ENCODE measurements at places on chromosomes 1 and 21. TPM values are rescaled to one million over a fixed set of nuclear protein-coding genes. Genes with fewer than 3 reads are reported as not detected.

S100A9 gene
- polyA plus RNA-seq = 47.3 TPM

HSPG2 gene
- polyA plus RNA-seq = 272 TPM

CCDC18 gene
- 4.9 TPM for polyA plus RNA-seq

KLHDC7A gene
- polyA plus RNA-seq = 0.25 TPM

FBXO44 gene
- polyA plus RNA-seq = 8.3 TPM

IRF6 gene
- 1.1 TPM for polyA plus RNA-seq

PALMD gene
- 92.3 TPM for polyA plus RNA-seq

LMX1A gene
- polyA plus RNA-seq = 1.6 TPM

BRINP3 gene
- polyA plus RNA-seq = 11.1 TPM

CYP4A11 gene
- polyA plus RNA-seq = 0.61 TPM

SCNM1 gene
- 33.1 TPM for polyA plus RNA-seq

ADGRL4 gene
- 14.1 TPM for polyA plus RNA-seq

OR2AK2 gene
- polyA plus RNA-seq = not detected

GMEB1 gene
- polyA plus RNA-seq = 9.9 TPM

TSPAN1 gene
- 0.56 TPM for polyA plus RNA-seq

LHX8 gene
- 0.08 TPM for polyA plus RNA-seq

FCGR3A gene
- polyA plus RNA-seq = 1.4 TPM

SPRR5 gene
- polyA plus RNA-seq = not detected

VHLL gene
- not detected for polyA plus RNA-seq

CELA3A gene
- polyA plus RNA-seq = not detected

MARK1 gene
- polyA plus RNA-seq = 15.3 TPM

CFHR2 gene
- polyA plus RNA-seq = not detected

KRTAP15-1 gene
- polyA plus RNA-seq = not detected

FBLIM1 gene
- 38.8 TPM for polyA plus RNA-seq

LRP8 gene
- 5.2 TPM for polyA plus RNA-seq

MACF1 gene
- 271 TPM for polyA plus RNA-seq

MROH7 gene
- 9.8 TPM for polyA plus RNA-seq

OR2T29 gene
- not detected for polyA plus RNA-seq

E2F2 gene
- polyA plus RNA-seq = 4.8 TPM

ZNF687 gene
- polyA plus RNA-seq = 13.6 TPM

ABCA4 gene
- 0.49 TPM for polyA plus RNA-seq

MCOLN3 gene
- 5.9 TPM for polyA plus RNA-seq

CR2 gene
- 0.04 TPM for polyA plus RNA-seq

FCRLB gene
- 0.31 TPM for polyA plus RNA-seq

HES2 gene
- not detected for polyA plus RNA-seq

EXOC8 gene
- 5.0 TPM for polyA plus RNA-seq

ERICH3 gene
- polyA plus RNA-seq = 0.27 TPM

SIK1 gene
- polyA plus RNA-seq = not detected

WNT3A gene
- not detected for polyA plus RNA-seq

FOXO6 gene
- 10.0 TPM for polyA plus RNA-seq

CACHD1 gene
- polyA plus RNA-seq = 10.6 TPM

ERG gene
- polyA plus RNA-seq = 14.3 TPM

SLAMF6 gene
- 0.12 TPM for polyA plus RNA-seq

GJA8 gene
- polyA plus RNA-seq = not detected

LCE1E gene
- polyA plus RNA-seq = not detected

ANXA9 gene
- 2.6 TPM for polyA plus RNA-seq

ARHGAP30 gene
- polyA plus RNA-seq = 3.1 TPM

GSTM1 gene
- polyA plus RNA-seq = 70.2 TPM

TRIM17 gene
- 0.49 TPM for polyA plus RNA-seq

S100A7 gene
- not detected for polyA plus RNA-seq

LRRC38 gene
- polyA plus RNA-seq = 32.1 TPM

RIPK4 gene
- polyA plus RNA-seq = 1.8 TPM

AGO1 gene
- polyA plus RNA-seq = 7.0 TPM

TIE1 gene
- 58.0 TPM for polyA plus RNA-seq

BMP8B gene
- 2.3 TPM for polyA plus RNA-seq

HMGCS2 gene
- 1.2 TPM for polyA plus RNA-seq

FCRL1 gene
- not detected for polyA plus RNA-seq

PLA2G2D gene
- polyA plus RNA-seq = not detected
